CD4-positive, alpha-beta T cell treated with Interleukin-12 subunit alpha and Interleukin-12 subunit beta, for 1 hour (primary cell): ENCODE measurements at places on chromosomes 16 and 17.

DNA sequence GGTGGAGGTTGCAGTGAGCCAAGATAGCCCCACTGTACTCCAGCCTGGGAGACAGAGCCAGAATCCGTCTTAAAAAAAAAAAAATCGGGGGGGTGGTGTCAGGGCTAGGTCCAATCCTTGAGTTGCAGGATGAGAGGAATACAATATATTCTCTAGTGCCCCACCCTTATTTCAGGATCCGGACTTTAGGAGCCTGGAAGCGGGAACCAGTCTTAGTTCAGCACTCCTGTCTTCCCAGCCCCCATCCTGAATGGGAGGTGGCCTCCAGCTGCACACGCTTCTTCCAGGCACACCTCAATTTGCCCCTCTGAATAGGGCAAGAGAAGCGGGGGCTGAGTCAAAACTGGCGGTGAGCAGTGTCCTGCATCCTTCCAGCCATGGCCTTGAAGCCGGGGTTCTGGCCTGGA, 1.6 kb downstream of the FHOD1 start:
- DNase-seq: no peak

GRCh38 chr16:12426122-12426521, 377.6 kb downstream of the CPPED1 start:
- DNase-seq: no peak

DNA sequence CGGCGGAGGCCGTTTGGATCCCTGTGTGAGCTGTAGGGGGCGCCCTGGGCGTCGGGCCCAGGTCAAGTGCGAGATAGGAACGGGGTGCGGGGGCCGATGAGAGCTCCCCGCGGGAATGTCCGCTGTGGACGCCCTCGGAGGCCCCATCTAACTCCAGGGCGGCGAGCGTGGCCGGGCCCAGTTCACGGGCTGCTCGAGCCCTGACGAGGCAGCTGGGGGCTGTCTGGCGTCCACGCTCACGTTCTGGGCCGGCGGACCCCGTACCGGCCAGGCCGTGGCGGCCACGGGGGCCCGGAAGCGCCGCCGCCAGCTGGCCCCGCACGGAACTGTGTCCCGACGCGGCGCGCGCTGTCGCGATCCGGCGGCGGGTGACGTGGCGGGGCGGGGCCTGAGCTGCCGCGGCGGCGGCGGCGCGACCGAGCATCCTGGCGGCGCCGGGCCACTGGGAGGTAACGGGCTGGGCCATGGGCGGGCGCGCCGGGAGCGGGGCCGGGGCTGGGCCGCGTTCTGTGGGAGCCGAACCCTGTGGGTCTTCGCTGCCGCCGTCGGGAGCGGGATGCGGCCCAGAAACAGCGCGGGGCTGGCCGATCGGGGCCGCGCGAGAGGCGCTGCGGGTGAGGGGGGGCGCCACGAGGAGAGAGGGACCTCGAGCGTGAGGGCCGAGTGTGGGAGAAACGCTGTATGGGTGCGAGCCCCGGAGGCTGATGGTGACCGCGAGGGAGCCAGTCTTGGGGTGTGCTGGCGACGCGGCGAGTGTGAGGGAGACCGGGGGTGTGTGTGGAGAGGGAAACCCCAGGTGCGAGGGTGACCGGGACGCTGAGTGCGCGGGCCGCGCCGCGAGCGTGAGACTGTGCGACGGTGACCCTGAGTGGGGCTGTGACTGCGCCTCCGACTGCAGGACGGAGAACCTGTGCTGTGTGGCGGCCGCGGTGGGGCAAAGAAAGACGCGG, at the start of gene SLC7A6:
SLC7A6 (plus strand) TSS at position 399 of the 950 bp plus-strand sequence. CDS start 10,201 bp downstream, outside the sequence.
- DNase-seq: peak; percentile 85

GRCh38 chr16:27237219-27238015, 31.2 kb downstream of the NSMCE1 start:
- peak; percentile 72 for DNase-seq

- no peak for DNase-seq
Observed at GRCh38 chr17:72476575-72476986, 355.8 kb downstream of the SOX9 start.

DNA sequence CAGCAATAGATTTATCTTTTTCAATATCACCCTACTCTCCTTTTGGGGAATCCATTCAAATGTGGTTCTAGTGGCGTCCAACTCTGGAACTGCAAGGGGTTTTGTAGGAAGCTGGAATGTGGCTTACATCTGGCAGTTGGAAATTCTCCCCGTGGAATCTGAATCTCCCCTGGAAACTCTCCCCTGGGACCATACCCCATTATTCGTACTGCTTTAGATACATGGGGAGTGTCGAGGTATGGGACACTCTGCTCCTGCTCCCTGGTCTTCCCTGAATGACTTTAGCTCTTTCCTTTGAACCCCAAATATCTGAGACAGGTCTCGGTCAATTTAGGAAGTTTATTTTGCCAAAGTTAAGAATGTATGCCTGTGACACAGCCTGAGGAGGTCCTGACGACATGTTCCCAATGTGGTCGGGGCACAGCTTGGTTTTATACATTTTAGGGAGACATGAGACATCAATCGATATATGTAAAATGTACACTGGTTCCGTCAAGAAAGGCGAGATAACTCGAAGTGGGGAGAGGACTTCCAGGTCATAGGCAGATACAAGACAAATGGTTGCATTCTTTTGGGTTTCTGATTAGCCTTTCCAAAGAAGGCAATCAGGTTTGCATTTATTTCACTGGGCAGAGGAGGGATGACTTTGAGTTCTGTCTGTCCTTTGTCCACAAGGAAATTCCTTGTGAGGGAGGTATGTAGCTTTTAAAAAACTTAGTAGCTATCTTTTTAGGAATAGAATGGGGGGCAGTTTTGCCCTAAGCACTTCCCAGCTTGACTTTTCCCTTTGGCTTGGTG, 89.1 kb upstream of the CORO6 start:
- DNase-seq: no peak

DNA sequence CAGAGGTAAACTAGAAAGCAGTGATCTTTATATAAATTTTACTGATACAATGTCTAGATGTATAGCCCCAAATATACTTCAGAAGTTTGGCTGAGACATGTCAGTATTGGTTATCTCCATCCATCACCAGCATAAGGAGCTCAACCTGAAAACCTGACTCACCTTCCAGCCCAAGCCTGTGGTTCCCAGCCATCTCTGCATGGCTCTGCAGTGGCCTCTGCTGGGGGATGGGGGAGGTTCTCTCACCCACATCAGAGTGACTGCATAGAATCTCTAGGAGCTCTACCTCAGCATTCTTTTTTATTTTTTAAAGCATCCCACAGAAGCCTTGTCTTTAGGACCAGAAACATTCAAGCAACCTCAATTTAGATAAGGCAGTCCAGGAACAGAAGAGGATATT, 27.3 kb downstream of the USP7 start:
- DNase-seq: peak; percentile 75

DNA sequence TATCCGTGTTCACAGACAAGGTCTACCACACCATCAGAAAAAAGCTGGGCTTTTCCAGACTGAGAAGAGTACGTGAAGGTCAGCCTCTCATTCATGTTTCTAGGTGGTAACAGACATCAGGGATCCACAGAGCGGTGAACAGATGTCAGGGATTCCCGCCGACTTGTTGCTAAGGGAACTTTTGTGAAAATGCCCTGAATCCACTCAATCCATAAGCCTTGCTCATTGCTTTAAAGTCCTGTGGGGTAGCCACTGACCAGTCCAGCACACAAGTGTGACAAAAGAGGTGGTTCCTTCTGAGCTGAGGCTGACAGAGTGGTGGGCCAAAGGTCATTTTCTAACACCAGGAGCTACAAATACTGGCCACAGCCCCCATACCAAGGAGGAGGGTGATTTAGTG, 5.9 kb downstream of the GAS7 start:
- no peak for DNase-seq

DNA sequence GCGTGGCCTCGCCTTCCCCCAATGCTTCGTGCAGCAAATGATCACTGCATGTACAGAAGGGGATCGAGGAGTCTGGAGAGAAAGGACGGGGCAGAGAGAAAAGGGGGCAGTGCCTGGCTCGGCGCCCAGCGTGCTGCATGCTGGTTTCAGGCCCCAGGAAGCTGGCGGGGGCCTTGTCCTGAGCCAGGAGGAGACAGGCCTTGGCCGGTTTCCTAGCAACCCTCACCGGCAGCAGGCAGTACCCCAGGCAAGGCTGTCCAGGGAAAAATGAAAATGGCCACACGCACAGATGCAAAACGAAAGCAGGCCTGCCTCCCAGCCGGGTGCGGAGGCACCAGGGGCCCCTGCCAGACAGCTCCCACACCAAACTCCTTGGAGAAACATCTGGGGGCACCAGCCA, 126.3 kb downstream of the ZFHX3 start:
- no peak for DNase-seq

- DNase-seq: no peak
Observed at GRCh38 chr16:10078541-10078949, 103.7 kb downstream of the GRIN2A start.

DNA sequence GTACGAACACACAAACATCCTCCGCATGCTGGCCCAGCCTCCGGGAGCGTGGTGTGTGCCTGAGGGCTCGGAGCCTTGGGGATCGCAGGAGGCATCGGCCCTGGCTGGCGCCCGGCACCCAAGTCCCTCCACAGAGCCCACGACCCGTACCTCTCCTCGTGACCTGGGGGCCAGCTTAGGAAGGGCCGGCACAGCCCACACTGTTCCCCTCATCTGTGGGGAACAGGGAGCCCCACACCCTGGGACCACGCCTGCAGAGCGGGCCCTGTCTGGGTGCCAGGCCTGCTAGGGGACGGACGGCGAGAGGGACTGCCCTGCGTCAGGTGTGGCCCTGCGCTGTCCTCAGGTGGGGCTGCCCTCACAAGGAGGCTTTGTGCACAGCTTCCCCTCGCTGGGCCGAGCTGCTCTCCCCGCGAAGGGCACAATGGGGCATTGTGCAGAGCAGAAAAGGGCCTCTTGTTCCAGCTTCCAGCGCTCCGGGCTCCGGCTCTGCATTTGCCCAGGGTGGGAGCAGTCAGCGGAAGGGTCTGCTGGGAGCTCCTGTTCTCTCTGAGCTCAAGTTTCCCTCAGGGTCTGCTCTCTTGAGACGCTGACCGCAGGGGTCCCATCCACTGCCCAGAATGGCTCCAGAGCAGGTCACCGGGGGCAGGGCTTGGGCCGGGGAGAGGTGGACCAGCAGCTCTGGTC, 1.7 kb upstream of the LMF1 start:
- no peak for DNase-seq

DNA sequence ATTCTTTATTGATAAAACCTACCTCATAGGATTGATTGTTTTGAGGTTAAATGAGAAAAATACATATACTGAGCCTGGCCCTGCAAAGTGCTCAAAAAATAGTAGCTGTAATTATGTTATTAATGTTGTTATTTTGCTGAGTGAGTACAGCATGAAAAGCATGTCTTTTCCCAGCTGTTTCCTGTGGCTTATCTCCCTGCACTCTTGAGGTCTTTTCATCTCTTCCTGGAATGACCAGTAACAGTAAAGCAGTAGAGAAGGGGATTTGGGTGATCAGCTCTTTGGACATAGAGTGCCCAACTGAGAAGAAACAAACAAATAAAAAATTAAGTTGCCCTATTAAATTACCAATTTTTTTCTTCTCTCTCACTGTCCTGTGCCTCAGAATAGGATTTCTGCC, 53.7 kb downstream of the NFAT5 start:
- no peak for DNase-seq

DNA sequence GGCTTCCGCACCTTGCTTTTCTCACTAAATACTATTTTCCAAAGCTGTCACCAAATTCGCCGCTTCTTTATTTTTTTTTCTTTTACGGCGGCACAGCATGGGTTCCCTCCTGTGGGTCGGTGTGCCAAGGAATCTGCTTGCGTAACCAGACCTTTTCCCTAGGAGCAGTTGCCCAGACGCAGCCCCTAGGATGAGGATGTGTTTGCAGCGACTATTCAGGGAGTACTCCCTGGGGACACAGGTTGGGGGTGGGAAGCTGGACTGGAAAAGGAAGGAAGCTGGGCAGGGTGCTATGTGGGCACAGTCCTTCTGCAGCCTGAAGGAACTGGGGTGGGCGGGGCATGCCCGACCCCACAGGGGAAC, 49.0 kb upstream of the ZCCHC14 start:
- DNase-seq: no peak

DNA sequence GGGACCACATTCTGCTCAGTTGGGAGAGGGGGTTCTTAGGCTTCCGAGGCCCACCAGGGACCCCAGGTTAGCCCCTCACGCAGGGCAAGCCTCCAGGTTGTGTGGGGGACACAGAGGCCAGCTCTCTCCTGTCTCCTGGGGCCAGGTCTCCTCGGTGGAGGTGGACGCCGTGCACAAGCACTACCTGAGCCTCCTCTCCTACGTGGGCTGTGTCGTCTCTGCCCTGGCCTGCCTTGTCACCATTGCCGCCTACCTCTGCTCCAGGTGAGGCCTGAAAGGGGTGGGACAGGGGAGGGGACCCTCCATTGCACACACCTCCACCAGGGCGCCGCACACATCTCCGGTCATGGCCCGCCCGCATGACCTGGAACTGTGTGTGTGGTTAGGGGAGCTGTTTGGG, 10.9 kb upstream of the ADGRG3 start:
- no peak for DNase-seq

DNA sequence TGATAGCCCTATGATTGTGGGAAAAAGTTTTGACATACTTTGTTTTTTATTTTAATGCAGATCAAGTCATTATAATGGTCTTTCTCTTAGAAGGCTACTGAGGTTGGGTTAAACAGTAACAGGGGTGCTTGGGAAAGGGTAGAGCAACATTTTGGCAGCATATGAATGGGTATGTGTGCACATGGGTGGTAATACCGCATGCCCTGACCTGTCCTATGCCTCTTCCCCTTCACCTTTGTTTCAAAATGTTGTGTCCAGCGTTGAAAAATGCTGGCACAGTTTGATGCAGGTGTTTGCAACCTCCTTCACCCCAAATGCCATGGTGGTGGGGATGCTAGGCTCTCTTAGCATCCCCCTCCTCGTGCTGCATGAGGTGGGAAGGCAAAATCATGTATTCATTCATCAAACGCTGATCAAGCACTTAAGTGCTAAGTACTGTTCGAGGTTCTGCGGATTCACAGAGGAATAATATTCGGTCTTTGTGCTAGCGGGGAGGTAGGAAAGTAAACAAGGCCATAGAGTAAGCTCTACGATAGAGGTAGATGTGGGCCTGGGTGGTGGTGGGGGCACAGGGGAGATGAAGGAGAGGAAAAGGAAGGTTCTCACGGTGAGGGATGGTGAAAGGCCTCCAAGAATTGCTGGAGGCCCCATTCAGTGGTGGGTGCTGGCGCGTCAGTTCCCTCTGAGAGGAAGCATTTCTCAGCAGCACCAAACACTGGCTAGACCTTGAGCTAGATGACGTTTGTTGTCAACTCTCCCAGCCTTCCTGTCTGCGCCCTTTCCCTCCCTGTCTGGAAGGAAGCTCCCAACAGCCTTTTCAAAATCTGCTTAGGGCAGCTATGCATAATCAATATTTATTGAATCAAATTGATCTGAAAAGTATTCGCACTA, 13.3 kb upstream of the MARCHF10 start:
- DNase-seq: no peak

- no peak for DNase-seq
Observed at GRCh38 chr17:55212880-55213279, 51.9 kb upstream of the HLF start.

- no peak for DNase-seq
Observed at GRCh38 chr16:702341-702740, 3.3 kb downstream of the FBXL16 start.

- DNase-seq: peak; percentile 90
Observed at GRCh38 chr17:7685533-7686221, 1.6 kb downstream of the TP53 start.
